ENCODE measurements at places on chromosomes 16 and 17. TPM values are rescaled to one million over a fixed set of nuclear protein-coding genes. Genes with fewer than 3 reads are reported as not detected.

GRCh38 chr17:30924341-30924740 is 2.6 kb downstream of the ADAP2 start:
- no peak for DNase-seq

DNA sequence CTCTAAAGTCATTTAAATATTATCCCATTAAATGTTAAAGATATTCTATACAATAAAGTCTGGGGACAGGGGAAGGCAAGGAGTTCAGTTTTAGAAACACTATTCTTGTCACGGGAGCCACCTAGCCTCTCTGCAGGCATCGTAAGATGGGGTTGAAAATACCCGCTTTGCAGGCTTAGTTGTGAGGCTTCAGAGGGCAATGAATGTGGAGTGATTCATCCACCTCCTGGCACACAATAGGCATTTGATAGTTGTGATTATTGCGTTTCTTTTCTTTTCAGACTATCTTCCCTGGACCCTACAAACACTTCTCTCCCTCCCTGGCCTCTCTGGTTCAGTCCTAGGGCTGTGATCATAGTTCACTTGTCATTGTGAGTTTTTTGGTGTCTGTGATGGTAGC is 19.6 kb downstream of the GLP2R start:
- no peak for DNase-seq

GRCh38 chr17:36527621-36528250 is 6.9 kb downstream of the MYO19 start:
- no peak for DNase-seq

DNA sequence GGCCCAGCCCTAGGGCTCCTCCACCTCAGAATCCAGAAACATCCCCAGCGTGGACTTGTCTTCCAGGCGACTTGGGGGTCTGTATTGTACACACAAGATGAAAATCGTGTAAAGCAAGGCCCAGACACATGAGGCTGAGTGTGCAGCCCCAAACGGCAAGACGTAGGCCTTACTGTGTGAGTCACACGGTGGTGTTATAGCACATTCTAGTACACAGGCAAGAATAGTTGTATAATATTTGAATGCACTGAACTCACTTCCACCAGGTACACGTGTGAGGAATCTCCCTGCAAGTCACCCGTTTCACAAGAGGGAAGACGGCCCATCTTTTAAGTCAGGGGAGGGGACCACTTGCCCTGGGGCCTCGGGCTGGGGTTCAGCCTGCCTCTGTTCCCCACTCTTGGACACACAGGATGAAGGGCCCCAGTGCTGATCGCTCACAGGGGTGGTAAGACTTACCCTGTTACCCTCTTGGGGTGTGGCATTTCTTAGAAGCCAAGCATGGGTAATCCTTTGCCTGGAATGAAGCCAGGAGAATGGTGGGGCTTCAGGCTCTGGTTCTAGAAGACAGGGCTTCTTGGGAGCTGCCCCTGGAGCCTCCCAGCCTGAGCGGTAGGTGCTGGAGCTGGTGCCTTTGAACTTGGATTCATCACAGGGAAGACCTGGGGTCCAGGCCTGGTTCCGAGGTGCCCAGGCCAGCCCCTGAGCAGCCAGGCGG is 71.3 kb downstream of the SREBF1 start:
- DNase-seq = peak; percentile 51

DNA sequence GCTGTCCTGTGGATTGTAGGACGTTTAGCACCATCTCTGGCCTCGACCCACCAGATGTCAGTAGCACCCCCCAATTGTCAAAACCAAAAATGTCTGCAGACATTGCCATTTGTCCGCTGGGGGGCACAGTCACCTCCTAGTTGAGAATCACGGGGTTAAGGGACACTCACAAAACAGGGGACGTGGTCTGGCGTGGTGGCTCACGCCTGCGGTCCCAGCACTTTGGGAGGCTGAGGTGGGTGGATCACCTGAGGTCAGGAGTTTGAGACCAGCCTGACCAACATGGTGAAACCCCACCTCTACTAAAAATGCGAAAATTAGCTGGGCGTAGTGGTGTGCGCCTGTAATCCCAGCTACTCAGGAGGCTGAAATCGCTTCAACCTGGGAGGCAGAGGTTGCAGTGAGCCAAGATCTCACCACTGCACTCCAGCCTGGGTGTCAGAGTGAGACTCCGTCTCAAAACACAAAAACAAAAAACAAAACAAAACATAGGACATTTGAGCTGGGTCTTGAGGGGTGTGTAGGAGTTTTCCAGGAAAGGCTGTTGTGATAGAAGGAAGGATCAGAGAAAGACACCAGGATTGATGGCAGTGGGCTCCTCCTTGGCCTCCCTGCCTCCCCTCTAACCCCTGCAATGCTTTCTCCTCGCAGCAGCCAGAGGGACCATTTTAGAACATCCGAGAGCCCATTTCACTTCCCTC is 171.8 kb upstream of the GSE1 start:
- peak; percentile 61 for DNase-seq

GRCh38 chr16:24996301-24996700 is 18.9 kb downstream of the ARHGAP17 start:
- no peak for DNase-seq

DNA sequence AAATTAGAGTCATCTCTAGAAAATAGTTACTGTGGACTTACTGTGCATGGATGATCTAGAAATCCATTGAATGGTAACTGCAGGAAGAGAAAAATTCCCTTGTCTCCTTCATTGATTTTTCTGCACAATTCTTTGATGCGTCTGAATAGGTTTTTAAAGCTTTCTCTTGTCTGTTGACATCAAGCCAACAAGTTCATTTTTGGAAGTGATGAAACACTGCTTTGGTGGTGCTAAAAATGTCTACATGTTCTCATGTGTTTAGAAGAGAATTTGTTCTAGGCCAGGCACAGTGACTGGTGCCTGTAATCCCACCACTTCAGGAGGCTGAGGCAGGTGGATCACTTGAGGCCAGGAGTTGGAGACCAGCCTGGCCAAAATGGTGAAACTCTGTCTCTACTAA is 57.1 kb upstream of the AXIN2 start:
- no peak for DNase-seq

DNA sequence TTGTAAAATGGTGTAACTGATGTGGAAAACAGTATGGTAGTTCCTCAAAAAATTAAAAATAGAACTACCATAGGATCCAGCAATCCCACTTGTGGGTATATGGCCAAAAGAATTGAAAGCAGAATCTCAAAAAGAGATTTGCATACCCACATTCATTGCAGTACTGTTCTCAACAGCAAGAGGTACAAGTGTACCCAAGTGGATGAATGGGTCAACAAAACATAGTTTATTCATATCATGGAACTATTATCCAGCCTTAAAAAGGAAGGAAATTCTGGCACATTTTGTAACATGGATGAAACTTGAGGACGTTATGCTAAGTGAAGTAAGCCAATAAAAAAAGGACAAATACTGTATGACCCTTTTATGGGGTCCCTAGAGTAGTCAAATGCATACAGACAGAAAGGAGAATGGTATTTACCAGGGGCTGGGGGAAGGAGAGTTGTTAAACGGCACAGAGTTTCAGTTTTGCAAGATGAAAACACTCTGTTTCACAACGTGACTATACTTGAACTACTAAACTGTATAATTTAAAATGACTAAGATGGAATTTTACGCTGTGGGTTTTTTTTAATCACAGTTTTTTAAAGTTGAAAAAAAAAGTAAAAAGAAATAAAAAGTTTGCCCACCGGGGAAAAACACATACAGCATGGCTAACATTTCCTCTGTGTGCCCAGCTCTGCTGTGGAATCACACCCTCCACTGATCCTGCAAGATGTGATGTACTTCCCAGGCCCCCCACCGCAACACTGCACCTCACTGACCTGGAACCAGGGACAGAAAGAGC is 6.1 kb downstream of the TVP23A start:
- DNase-seq = peak; percentile 56

DNA sequence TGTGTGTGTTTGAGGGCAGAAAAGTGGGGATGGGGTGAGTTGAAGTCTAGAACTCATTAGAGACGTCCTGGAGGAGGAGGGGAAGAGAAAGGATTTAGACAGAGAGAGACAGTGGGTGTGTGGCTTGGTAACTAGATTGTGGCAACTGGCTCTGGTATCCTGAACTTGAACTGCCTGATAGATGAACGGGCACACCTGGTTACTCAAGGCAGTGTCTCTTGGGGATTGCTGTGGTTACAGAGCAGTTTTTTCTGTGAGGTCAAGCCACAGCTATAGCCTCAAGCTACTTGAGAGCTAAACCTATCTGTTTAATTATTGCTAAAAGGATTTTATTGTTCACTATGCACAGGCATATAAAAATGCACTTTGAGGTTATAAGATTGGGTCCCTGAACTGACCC is 29.8 kb upstream of the MYH2 start:
- peak; percentile 49 for DNase-seq

- DNase-seq = no peak
Measured at GRCh38 chr17:6313835-6314234, 121.1 kb downstream of the AIPL1 start.

GRCh38 chr16:51876601-51876875 is 670.4 kb downstream of the TOX3 start:
- DNase-seq = no peak

- DNase-seq = no peak
Measured at GRCh38 chr17:9370467-9370866, 205.2 kb downstream of the STX8 start.

- DNase-seq = no peak
Measured at GRCh38 chr16:53100889-53101288, 46.1 kb downstream of the CHD9 start.

- peak; percentile 41 for DNase-seq
Measured at GRCh38 chr16:88468275-88469129, 15.4 kb downstream of the ZFPM1 start.

DNA sequence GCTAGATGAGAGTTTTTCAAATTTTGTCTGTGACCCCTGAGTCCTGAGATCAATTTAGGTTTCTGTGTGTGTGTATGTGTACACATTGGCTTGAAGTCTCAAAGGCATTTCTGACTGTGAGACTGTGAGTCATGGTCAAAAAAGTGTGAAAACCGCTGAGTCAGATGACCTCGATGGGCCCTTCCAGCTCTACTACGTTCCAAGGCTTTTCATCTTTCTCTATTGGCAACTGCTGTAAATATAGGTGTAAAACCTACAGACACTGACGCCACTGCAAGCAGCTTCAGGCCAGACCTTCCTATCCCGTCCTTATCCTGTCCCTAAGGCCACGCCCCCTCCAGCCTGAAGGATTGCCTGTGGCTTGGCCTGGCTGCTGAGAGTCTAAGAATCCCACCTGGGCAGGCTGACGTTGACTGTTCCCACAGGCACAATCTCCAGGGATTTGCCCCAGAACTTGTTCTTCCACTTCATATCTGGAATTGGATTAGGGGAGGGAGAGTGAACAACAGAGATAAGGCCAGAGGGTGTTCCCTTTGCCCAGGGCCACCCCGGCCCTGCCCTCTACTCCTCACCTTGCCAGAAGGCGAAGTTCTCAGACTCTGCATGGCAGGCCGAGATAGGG is 11.3 kb downstream of the OSBPL7 start:
- DNase-seq = no peak

DNA sequence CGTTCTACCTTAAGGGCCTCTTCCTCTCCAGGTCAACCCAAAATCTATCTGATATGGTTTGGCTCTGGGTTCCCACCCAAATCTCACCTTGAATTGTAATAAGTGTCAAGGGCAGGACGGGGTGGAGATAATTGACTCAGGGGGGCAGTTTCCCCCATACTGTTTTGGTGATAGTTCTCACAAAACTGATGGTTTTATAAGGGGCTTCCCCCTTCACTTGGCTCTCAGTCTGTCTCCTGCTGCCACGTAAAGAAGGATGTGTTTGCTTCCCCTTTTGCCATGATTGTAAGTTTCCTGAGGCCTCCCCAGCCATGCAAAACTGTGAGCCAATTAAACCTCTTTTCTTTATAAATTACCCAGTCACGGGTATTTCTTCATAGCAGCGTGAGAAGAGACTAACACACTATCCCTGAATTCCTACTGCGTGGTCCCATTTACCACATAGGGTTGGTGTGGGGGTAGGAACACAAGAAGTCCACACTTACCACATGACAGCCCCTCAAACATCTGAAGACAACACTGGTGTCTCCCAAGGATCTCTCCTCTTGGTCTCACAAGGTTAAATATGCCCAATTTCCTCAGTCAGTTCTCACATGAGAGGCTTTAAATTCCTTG is 8.2 kb downstream of the COTL1 start:
- no peak for DNase-seq

DNA sequence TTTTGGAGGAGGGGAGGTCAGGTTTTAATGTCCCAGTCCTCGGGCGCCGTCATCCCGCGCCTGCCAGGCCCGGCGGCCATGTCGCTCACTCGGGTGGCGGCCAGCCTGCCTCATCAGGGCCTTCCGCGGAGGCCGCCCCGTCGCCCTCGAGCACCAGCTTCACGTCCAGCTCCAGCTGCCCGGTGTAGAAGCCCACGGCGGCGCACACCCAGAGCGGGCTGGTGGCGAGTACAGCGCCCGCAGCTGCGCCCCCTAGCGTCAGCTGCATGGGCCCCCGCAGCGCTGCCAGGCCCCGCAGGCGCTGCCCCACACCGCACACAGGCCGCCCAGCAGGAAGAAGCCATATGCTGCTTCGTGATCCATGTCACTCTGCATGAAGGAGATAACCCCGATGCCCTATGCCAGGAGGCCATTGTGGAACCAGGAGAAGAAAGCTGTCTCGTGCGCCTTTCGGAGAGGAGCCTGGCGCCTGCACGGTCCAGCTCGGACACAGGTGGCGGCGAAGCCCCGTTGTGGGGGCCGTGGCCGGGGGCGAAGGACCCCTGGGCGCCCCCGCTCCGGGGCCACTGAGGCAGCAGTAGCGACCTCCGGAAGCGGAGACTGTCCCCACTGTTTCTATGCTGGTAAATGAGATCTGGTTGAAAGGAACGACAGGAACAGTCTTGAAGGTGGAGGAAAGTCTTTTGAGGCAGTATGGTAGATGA is 9.6 kb downstream of the AP2B1 start:
- no peak for DNase-seq

- no peak for DNase-seq
Measured at GRCh38 chr17:77974396-77974795, 15.9 kb downstream of the TNRC6C start.

DNA sequence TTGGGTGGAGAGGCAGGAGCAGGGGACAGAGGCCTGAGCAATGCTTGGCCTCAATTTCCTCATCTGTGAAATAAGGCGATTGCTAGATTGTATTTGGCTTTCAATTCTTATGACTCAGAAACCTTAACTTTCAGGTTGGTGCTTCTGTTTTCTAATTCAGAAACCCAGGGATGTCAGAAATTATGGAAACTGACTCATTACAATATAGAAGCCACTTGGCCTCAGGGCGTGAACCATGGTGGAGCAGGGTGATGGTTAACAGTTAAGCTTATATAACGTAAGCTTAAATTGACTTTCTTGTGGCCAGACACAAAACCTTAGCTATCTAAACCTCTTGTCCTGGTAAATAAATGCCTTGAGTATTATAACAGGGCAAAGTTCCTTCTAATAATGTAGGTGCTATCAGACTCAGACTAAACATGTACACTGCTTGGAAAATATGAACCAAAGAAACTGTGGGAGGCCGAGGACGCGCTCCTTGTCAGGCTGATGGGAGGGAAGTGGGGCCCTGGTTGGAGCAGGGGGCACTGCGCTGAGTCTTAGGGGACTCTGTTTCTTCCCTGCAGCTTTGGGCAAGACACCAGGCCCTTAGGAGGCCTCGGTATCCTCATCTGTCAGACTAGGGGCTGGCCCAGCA is 17.1 kb upstream of the SREBF1 start:
- DNase-seq = no peak

- DNase-seq = no peak
Measured at GRCh38 chr17:77280304-77281121, 139.7 kb downstream of the SEC14L1 start.

KRT27 gene
- total RNA-seq = not detected

MMP25 gene
- total RNA-seq = 5.6 TPM

MFSD6L gene
- total RNA-seq = not detected

ENPP7 gene
- total RNA-seq = 0.42 TPM

CCP110 gene
- total RNA-seq = 49.9 TPM

ATP2C2 gene
- not detected for total RNA-seq

ZNF830 gene
- 25.5 TPM for total RNA-seq

SEZ6 gene
- 0.53 TPM for total RNA-seq

VMO1 gene
- total RNA-seq = 0.55 TPM

CA10 gene
- not detected for total RNA-seq
